ENCODE measurements at places on chromosomes 2 and 18.

GRCh38 chr2:17328161-17328560, 190.1 kb downstream of the RAD51AP2 start:
- H3K27ac ChIP-seq, result no peak overlapping the region
- DNase-seq, result no peak
- H3K36me3 ChIP-seq, result no peaks in the 10 kb centered on the region
- H3K4me3 ChIP-seq, result no peak overlapping the region
- no peaks in the 10 kb centered on the region for H3K4me1 ChIP-seq

DNA sequence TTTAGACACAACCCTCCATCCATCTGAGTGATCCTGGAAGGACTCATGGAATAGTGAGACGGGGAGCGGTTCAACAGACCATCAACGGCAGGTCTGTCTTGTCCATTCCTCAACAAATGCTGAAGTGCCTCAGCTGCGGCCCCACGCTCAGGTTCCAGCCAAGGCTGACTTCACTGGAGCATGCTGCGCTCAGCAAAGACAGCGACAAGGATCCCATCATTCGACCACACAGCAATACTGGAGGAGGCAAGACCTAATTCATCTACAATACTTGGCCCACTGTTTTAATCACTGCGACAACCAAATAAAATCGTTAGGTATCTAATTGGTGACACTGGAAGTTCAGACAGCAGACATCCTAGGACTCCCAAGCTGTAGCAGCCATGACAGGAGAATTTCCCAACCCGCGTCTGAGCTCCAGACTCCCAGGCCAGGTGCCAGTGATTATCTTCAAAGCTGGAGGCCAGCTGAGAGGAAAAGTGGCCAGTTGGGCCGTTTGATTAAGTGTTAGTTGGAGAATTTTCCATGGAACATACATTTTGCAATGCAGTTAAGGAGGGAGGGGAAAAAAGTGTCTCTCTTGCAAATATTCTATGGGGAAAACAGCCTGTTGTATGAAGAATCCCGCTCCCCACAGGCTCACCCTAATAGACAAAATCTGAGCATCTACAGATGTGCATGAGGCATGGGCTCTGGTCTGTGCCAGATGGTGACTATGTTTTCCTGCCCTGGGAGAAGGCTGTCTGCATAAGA, 92.5 kb upstream of the SLC35G4 start:
- H3K4me3 ChIP-seq, result no peak overlapping the region
- peaks cover 3% of the 10 kb centered on the region for H3K4me1 ChIP-seq
- no peak overlapping the region for H3K27ac ChIP-seq
- DNase-seq, result no peak

DNA sequence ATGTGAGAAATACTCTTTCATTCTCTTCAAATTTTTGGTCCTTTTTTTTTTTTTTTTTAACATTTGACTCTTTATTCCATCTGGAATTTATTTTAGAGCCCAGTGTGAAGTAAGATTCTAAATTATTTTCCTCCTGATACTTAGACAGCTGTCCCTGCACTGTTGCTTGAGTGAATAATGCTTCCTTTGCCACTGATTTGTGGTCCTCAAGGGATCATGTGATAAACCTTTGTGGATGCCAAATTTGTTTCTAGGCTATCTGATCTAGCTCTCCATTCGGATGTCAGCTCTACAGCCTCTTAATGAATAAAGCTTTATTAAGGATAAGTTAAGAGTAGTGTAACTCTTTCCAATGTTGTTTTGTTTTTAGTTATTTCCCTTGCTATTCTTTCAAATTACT, 142.3 kb downstream of the SMAD7 start:
- no peak for DNase-seq
- no peak overlapping the region for H3K4me3 ChIP-seq
- H3K27ac ChIP-seq, result no peak overlapping the region
- peaks cover 5% of the 10 kb centered on the region for H3K36me3 ChIP-seq
- peaks cover 64% of the 10 kb centered on the region for H3K4me1 ChIP-seq

GRCh38 chr2:40315683-40316082, 136.2 kb downstream of the SLC8A1 start:
- H3K4me1 ChIP-seq, result no peaks in the 10 kb centered on the region
- no peaks in the 10 kb centered on the region for H3K27me3 ChIP-seq
- no peak for DNase-seq

GRCh38 chr18:57527556-57528229, 58.8 kb downstream of the FECH start:
- H3K27me3 ChIP-seq, result no peaks in the 10 kb centered on the region
- no peaks in the 10 kb centered on the region for H3K36me3 ChIP-seq
- no peak for DNase-seq
- H3K27ac ChIP-seq, result no peak overlapping the region
- no peak overlapping the region for H3K4me3 ChIP-seq
- no peaks in the 10 kb centered on the region for H3K4me1 ChIP-seq

DNA sequence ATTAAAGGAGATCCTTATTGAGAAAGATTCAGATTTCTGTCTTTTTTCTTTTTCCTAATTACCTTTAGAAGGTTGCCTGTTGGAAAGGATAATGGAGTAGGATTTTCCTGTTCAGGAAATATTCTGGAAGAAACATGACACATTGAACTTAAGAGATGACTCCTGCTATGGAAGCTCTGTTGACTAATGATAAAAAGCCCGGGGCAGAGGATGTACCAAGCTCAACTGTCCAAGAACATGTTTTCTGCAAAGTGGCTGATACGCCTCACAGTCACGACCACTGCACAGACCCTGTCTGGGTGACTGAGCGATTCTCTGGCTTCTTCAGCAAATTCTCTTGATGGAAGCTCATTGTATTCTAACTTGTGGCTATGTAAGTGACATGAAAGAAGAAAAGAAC, 86.2 kb upstream of the THOC1 start:
- no peak overlapping the region for H3K27ac ChIP-seq
- no peaks in the 10 kb centered on the region for H3K36me3 ChIP-seq
- DNase-seq, result no peak
- H3K4me3 ChIP-seq, result no peak overlapping the region

GRCh38 chr2:9077691-9078090, 74.2 kb upstream of the MBOAT2 start:
- no peak overlapping the region for H3K4me3 ChIP-seq
- H3K27me3 ChIP-seq, result no peaks in the 10 kb centered on the region
- DNase-seq, result no peak
- no peak overlapping the region for H3K27ac ChIP-seq
- no peaks in the 10 kb centered on the region for H3K36me3 ChIP-seq

DNA sequence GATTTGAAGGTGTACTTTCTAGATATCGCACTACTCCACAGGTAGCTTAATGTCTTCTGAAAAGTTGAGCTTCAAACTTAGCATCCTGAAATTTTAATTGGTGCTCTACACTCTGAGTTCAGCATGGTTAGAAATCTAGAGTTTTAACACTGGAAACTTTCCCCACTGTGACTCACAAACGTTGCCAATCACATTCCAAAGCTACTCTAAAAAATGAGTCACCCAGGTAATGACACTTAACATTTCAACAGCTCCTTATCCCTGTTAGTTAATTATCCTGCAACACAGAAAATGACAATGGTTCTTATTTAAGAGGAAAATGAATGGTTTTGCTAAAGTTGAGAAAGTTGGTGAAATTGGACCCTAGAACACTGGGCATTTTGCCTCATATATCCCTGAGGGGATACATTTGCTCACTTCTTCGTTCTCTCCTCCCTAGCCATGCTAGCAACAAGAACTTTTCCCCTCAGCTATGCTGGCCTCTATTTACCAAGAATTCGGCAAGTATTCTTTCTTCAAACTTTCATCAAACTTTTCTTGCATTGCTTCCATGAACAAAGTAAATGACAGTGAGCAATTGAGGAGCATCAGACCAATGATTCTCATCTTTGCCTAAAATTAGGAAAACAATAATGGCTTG, 1024.1 kb upstream of the KLHL29 start:
- no peaks in the 10 kb centered on the region for H3K36me3 ChIP-seq
- DNase-seq, result no peak
- no peaks in the 10 kb centered on the region for H3K4me1 ChIP-seq
- H3K27ac ChIP-seq, result no peak overlapping the region
- no peaks in the 10 kb centered on the region for H3K27me3 ChIP-seq

- peaks cover 12% of the 10 kb centered on the region for H3K36me3 ChIP-seq
- no peak overlapping the region for H3K4me3 ChIP-seq
- peaks cover 33% of the 10 kb centered on the region for H3K4me1 ChIP-seq
- DNase-seq, result no peak
- no peak overlapping the region for H3K27ac ChIP-seq
Measured at GRCh38 chr2:161095314-161095713, 64.9 kb upstream of the TANK start.
